ENCODE measurements at places on chromosomes 16 and 17. TPM values are rescaled to one million over a fixed set of nuclear protein-coding genes. Genes with fewer than 3 reads are reported as not detected.

- no peak for DNase-seq
Measured at GRCh38 chr16:27485811-27486210, 63.9 kb downstream of the GTF3C1 start.

The PMFBP1 gene
- total RNA-seq = 0.96 TPM

DNA sequence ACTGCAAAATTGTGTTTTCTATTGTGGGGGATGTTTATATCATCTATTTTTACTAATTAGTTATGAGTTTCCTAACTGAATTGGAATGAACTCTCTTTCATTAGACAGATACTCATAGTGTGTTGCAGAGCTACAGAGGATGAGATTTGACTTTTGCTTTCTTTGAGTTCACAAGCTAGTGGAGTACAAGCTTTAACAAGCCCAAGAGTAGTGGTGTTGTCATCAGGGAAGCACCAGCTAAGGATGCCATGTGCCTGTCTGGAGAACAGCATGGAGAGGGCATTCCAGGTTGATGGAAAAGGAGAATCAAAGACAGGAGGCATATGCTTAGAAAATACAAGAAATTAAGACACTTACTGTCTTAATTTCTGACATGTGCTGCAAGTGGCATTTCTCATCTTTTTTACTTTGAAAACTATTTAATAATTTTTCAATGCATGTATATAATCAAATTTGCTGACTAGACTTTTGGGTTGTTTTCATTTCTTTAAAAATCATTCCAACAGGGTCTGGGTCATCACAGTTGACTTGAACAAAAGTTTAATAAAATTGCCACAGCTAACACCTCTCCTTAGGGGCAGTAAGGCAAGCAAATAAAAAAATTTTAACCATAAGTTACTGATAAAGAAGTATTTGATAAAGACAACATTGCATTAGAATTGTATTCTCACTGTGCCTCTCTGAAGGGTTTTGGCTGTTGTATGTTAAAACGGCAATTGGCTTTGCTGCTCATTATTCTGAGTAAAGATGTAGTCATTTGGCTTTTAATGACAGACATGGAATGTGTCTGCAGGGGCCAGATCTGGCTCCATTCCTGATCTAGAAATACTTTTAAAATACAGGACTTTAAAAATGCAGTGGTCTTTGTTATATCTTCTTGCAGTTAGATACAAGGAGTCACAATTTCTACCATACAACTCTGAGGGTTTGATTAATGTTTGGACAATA is 323.7 kb upstream of the CDH11 start:
- DNase-seq = no peak

DNA sequence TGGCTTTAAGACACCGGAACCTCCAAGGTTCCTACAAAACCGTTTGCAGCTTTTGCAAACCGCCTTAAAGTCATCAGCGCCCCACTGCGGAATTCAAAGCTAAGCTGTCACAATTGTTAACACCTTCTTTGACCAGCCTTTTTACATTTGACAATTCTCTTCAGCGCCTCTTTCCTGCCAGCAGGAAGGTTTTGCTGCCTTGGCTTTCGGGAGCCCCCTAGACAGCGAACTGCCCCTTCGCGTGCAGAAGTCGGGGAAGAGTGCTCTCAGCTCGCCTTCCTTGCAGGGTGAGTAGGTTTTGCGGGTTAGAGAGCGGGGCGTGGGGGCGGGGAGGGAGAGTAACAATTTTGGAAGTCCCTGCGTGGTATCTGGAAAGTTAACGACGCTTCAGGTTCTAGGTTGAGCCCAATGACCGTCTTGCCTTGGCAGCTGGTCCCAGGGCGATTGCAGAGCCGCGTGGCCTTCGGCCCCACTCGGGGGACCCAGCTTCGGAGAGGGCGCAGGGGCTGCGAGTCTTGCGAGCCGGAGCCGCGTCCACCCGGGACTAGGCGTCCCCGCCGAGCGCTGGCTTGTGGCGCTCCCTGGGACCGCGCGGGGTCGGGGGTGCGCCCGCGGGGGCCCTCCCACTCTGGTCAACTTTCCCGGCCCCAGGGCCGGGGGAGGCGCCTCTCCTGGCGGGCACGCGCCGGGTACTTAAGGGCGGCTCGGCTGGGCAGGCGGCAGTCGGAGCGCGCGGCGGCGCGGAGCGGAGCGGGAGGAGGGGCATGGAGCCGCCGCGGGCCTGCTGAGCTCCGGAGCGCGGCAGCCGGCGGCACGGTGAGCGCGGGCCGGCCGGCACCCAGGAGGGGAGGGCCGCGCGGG is at the start of gene HAS3:
Gene HAS3 (plus strand): TSS at position 153 of the 861 bp plus-strand sequence. CDS start 3,743 bp downstream, outside the sequence.
- peak; percentile 91 for DNase-seq

- no peak for DNase-seq
Measured at GRCh38 chr17:73696251-73696650, 52.0 kb upstream of the SDK2 start.

The PPM1E gene
- total RNA-seq = 18.8 TPM

GRCh38 chr16:49483251-49483650 is 109.6 kb downstream of the C16orf78 start:
- DNase-seq = no peak

The CD7 gene
- total RNA-seq = not detected

DNA sequence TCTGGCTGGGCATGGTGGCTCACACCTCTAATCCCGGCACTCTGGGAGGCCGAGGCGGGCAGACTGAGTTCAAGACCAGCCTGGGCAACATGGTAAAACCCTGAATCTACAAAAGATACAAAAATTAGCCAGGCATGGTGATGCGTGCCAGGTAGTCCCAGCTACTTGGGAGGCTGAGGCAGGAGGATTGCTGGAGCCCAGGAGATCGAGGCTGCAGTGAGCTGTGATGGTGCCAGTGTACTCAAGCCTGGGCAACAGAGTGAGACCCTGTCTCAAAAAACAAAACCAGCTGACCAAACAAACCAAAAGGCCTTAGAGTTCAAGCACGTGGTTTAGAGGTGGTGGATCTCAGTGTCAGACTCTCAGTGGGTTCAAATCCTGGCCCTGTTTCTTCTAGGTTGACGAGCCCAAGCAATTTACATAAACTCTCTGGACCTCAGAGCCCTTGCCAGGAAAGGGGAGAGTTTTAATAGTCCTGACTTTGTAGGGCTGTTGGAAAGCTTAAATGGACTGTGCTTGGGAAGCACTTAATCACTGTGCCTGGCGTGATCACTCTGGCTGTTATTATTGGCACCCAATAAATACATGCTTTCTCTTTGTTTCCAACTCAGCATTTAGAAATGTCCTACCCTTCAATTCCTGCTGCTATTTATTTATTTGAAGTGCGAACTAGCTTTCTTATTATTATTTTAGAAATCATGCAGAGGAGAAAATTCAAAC is 44.7 kb downstream of the ABCC1 start:
- DNase-seq = no peak

- DNase-seq = peak; percentile 77
Measured at GRCh38 chr17:412211-413015, 59.8 kb upstream of the RPH3AL start.

The KRTAP9-4 gene
- total RNA-seq = not detected

DNA sequence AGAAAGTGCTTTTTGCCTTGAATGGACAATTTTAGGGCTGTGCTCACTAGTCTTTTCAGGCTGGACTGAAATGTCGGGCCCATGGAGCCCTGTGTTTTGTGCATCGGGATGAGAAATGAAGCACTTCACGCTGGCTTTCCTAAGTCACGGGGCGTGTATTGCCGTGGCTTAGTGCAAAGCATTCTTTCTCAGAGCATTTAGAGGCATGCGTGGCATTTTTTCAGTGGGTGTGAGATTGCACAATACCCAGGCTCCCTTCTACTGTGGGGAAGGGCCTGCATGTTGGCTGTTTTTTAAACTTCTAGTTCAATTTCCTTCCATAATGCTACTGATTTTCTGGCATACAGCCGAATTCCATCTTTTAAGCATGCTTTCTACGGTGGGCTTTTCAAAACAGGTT is 12.6 kb upstream of the POLR3E start:
- DNase-seq = no peak

- peak; percentile 76 for DNase-seq
Measured at GRCh38 chr16:29848420-29849297, 14.4 kb downstream of the CDIPT start.

DNA sequence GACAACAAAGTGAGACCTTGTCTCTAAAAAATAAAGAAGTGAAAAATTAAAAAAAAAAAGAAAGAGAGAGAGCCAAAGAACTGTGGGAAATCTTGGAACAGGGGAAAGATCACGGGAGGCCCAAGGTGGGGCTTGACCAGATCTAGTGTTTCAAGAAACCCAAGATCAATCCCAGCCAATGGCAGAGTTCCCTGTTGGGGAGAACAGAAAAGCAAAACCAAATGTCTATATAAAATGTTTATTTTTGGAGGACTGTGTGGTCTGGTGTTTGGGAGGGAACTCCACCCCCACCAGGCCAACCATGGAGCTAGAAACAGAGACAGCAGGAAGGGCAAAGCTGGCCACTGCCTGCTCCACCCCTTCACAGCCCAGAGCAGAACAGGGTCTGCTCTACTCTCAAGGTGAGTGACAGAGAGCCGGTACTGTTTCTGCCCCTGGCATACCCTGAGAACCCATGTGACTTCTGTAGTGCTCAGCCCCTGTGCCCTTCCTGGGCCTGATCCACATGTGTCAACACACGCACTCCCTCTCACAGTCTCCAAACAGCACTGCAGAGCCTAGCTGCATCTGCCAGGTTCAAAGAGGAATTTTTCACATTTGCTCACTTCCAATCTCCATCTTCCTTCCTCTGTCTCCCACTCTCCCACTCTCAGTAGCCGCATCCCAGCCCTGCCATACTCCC is 3.7 kb downstream of the TMEM101 start:
- no peak for DNase-seq

DNA sequence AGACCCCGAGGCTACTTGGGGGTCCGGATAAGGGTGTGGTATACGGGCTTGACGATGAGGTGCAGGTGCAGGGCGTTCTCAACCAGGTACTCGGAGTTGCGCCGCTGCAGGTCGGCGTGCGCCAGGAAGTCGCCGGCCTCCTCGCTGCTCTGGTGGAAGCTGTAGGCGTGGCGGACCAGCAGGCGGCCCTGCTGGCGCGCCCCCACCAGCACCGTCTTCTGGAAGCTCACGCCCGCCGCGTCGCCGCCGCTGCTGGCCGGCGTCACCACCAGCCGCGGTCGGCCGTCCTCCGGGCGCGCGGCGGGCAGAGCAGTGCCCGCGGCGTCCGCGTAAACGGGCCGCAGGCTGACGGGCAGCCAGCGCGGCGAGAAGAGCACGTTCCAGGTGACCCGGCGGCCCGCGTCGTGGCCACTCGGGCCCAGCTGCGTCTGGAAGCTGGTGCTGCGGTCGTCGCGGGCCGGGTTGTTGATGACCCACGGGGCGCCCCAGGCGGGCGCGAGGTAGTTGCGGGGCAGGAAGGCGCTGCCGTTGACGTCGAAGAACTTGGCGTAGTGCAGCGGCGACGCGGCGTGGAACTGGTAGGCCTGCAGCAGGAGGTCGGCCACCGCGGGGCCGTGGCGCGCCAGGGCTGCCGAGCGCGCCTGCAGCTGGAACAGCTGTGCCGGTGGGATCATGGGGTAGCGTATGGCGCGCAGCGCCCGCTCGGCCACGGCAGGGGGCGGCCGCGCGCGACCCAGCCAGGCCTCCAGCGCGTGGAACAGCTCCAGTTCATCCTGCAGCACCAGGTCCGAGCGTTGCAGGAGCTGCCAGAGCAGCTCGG is 4.8 kb downstream of the BTBD17 start:
- DNase-seq = no peak

GRCh38 chr17:62670202-62670821 is 42.8 kb downstream of the MRC2 start:
- peak; percentile 65 for DNase-seq

The ITGB3 gene
- 0.47 TPM for total RNA-seq

GRCh38 chr16:12753203-12754023 is 50.3 kb downstream of the CPPED1 start:
- DNase-seq = no peak

- DNase-seq = peak; percentile 33
Measured at GRCh38 chr16:21684199-21684598, 20.4 kb downstream of the OTOA start.

DNA sequence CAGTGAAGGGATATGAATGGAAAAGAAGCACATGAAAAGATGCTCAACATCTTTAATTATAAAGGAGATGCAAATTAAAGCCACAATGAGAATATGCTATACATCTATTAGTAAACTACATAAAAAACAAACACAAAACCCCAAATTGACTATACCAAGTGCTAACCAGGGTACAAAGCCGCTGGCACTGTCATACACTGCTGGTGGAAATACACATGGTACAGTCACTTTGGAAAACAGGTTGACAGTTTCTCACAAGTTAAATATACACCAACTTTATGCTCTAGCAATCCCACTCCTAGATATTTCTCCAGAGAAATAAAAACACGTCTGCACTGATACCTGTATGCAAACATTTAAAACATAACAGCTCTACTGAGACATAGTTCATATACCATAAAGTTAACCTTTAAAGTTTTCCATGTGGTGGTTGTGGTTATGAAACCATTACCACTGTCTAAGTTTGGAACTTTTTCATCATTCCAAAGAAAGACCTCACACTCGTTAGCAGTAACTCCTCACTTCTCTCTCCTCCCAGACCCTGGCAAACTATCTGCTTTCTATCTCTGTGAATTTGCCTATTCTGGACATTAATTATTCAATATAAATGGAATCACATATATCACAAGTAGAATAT is 42.7 kb downstream of the ADGRG5 start:
- no peak for DNase-seq

DNA sequence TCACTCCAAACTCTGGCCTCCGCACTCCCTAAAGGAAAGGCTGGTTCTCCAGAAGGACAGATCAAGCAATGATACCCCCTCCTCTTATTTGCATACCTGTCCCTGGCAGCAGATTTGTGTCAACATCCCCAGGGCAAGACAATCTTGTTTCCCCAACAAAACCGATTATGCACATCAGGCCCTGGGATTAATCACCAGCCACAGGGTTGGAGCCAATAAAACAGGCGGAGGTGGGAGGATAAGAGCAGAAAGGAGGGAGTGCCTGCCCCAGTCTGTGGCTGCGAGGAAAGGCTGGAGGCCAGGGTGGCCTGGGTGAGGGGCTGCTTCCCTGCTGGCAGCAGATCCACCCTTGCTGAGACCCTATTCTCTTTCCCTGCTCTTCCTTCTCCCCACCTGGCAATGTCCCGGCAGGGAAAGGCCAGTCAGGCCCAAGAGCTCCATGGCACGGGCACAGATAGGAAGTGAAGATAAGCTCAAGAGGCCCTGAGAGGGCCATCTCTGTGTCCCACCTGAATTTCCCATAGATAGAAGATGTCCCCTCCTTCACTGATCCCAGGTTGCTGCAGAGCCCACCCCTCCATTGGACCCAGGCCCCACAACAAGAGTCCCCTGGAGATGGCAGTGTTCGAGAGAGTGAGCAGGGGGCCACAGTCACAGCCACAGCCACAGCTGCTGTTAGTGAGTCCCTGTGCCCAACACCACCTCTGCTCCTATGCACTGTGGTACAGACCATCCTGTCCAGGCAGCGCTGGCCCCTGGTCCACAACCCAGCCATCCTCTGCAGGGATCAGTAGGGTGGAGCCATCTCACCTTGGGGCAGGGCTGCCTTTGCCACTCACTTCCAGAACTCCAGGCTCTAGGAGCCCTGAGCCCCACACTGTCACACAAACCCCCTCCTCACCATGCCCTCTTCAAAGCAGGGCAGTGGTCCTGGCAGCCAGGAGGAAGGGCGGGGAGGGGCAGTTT is 137.5 kb downstream of the SDK2 start:
- DNase-seq = no peak

The TCF25 gene
- 127 TPM for total RNA-seq
